Astrocyte (in vitro differentiated cells and primary cell): ENCODE measurements at places on chromosomes 1 and 21.
A peak's percentile ranks its signal among the peaks of the same experiment; 100 is the strongest.

DNA sequence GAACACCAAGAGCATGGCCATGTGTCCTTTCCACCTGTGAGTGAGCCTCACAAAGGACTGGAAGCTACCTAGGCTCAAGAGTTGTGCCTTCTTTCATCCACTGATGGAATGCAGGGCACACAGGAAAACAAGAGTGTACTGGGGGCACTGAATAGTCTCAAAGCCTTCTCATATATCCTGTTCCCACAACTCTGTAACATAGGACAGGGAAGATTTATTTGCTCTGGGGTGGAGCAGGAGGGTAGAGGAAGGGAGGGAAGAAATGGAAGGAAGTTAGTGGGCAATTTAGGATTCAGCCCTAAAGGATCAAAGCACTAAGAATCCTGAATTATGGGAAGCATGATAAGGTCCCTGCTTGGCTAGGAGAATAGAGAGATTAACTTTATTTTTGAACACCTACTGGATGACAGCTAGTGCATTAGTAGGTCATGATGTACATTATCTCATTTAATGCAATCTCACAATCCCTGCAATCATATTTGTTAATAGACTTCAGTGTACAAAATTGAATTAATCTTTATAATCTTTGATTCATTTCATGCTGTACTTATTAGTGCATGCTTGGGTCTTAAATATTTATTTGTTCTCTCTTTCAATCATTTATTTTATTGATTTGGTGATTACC is 27.0 kb upstream of the RGS16 start:
- no peaks in the 10 kb centered on the region for H3K4me1 ChIP-seq
- H3K36me3 ChIP-seq, result no peaks in the 10 kb centered on the region
- no peak overlapping the region for H3K27ac ChIP-seq
- no peak for DNase-seq

- no peak overlapping the region for H3K27ac ChIP-seq
- no peaks in the 10 kb centered on the region for H3K36me3 ChIP-seq
- DNase-seq, result no peak
- H3K27me3 ChIP-seq, result no peaks in the 10 kb centered on the region
These were observed 651.6 kb downstream of the PLPP3 start for GRCh38 chr1:55927702-55928290.

DNA sequence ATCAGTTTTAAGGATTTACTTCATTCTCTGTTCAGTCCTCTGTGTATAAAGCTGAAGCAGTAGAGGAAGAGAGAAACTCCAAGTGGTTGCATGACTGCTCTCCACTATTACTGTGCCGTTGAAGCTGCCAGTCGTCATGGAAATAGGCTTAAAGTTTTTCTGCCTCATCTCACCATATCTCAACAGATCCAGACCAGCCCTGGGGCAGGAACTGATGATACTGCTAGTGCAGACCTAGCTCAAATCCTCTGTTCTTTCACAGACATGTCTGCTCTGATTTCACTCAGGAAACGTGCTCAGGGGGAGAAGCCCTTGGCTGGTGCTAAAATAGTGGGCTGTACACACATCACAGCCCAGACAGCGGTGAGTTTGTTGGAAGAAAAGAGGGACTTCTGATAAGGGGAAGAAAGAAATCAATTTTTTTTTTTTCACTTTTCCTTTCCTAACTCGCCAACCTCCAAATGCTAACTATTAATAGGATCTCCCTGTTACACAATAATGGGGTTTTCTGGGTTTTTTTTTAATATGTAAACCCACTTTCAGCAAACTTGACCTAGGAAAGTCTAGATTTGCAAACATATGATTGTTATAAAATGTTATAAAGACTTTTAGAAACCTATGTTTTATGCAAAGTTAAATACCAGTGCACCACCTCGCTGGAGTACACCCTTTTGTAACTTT is 22.2 kb upstream of the STRIP1 start:
- peaks cover 70% of the 10 kb centered on the region for H3K36me3 ChIP-seq
- no peak overlapping the region for H3K4me3 ChIP-seq
- no peaks in the 10 kb centered on the region for H3K27me3 ChIP-seq

DNA sequence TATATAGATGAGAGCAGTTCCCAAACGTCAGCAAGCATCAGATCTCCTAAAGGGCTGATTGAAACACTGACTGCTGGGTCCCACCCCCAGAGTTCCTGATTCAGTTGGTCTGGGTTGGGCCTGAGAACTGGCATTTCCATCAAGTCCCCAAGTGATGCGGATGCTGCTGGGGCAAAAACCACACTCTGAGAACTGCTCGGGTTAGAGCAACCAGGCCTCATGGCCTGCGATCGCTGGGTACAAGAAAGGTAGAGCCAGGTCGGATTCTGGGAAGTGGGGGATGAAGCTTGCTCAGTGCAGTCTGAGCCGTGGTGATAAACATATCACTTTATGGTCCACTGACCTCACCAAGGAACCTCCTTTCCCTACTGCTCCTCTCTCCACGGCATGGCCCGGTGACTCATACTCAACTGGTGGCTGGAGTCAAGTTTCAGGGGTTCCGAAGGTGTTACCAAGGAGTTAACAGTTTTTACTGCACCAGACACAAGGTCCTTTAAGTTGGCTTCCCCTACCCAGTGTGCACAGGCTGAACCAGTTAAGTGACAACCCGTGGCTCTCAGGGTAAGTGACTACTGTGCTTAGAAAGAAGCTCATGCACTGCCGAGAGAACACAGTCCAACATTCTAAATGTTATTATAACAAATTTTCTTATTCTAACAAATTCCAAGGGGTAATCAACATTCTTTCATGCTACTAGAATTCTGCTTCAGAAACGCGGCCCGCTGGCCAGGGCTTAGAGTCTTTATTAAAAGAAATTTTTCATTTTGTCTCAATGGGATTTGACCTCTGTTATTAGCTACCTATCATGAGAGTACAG is 153.5 kb downstream of the TGFBR3 start:
- DNase-seq, result peak; percentile 88
- H3K27ac ChIP-seq, result peak overlapping the region; percentile 69
- no peaks in the 10 kb centered on the region for H3K27me3 ChIP-seq
- no peak overlapping the region for H3K4me3 ChIP-seq
- H3K4me1 ChIP-seq, result peaks cover 38% of the 10 kb centered on the region

DNA sequence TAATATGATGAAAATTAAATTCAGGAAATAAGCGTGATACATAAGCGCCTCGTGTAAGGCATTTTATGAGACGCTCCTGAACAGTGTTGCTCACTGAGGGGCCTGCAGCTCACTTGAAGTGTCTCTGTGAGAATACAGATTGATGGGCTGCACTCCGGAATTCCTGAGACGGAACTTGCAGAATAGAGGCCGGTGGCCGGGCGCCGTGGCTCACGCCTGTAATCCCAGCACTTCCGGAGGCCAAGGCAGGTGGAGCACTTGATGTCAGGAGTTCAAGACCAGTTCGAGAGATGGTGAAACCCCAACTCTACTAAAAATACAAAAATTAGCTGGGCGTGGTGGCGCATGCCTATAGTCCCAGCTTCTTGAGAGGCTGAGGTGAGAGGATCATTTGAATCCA is 49.5 kb upstream of the HNRNPU start:
- H3K36me3 ChIP-seq, result no peaks in the 10 kb centered on the region
- no peaks in the 10 kb centered on the region for H3K4me1 ChIP-seq
- no peak overlapping the region for H3K4me3 ChIP-seq
- no peaks in the 10 kb centered on the region for H3K27me3 ChIP-seq
- no peak for DNase-seq

- no peaks in the 10 kb centered on the region for H3K27me3 ChIP-seq
- H3K27ac ChIP-seq, result no peak overlapping the region
- no peak for DNase-seq
- no peaks in the 10 kb centered on the region for H3K36me3 ChIP-seq
- H3K4me1 ChIP-seq, result peaks cover 11% of the 10 kb centered on the region
These were observed 13.2 kb upstream of the PRMT2 start for GRCh38 chr21:46622226-46622625.

DNA sequence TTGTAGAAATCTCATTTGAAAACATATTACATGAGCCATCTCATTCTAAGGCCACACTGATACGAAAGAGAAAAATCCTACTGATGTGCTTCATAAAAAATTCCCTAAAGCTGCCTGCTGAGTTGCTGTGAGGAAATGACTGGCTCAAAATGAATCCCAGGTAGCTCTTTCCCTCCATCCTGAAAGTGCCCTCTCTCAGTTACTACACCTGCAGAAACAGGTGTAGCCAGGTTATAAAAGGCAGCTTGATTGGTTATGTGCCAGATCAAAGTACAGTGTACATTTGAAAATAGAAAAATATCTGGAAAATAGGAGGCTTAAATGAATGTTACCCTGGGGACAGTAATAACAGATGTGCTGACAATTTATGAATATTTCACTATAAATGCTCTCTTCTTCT is 833.4 kb upstream of the ADGRL4 start:
- no peaks in the 10 kb centered on the region for H3K27me3 ChIP-seq
- no peak overlapping the region for H3K27ac ChIP-seq
- no peak for DNase-seq
- H3K4me3 ChIP-seq, result no peak overlapping the region

GRCh38 chr1:61348025-61348665 is 265.8 kb downstream of the NFIA start:
- H3K27ac ChIP-seq, result no peak overlapping the region
- H3K4me3 ChIP-seq, result no peak overlapping the region
- H3K4me1 ChIP-seq, result no peaks in the 10 kb centered on the region
- no peaks in the 10 kb centered on the region for H3K36me3 ChIP-seq

DNA sequence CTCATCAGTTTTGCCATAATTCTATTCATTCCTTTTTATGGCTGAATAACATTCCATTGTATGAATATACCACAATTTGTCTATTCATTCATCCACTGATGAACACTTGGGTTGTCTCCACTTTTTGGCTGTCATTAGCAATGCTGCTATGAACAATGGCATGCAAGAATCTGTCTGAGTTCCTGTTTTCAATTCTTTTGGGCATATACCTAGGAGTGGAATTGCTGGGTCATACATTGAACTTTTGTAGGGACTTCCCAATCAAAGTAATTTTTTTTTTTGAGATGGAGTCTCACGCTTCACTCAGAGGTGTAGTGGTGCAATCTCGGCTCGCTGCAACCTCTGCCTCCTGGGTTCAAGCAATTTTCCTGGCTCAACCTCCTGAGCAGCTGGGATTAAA is 34.9 kb downstream of the AADACL4 start:
- H3K4me1 ChIP-seq, result no peaks in the 10 kb centered on the region
- no peaks in the 10 kb centered on the region for H3K36me3 ChIP-seq
- no peak for DNase-seq
- H3K27me3 ChIP-seq, result no peaks in the 10 kb centered on the region
- no peak overlapping the region for H3K27ac ChIP-seq
